Pancreas (tissue), 10 donors: ENCODE measurements at places on chromosomes 5 and 9. TPM values are rescaled to one million over a fixed set of nuclear protein-coding genes. Genes with fewer than 3 reads are reported as not detected.

- DNase-seq: no peak
Measured at GRCh38 chr5:106331415-106331814, 1339.3 kb downstream of the EFNA5 start.

DNA sequence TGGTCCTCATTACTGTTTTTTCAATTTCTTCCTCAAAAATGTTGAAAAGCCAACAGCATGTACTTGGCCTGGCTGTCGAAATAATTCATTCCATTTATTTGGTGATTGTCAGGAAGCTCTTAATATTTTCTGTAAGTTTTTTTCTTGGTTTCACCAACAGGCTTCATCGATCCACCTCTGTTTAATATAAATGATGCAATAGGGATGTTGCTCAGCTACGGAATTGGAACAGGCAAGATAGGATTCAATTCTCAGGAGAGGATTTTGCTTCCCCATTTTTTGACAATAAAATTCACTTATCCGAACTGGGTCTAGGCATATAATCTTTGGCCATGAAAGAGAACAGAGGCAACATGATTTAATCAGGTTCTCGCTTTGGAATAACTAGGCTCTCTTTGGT lies 30.8 kb downstream of the C5 start:
- DNase-seq: no peak

GRCh38 chr5:136013559-136013958 lies 15.2 kb upstream of the TGFBI start:
- DNase-seq: no peak

AGXT2 gene
- total RNA-seq: not detected

GRCh38 chr9:1876891-1877496 lies 138.2 kb upstream of the SMARCA2 start:
- no peak for DNase-seq

IL5 gene
- total RNA-seq: not detected

DNA sequence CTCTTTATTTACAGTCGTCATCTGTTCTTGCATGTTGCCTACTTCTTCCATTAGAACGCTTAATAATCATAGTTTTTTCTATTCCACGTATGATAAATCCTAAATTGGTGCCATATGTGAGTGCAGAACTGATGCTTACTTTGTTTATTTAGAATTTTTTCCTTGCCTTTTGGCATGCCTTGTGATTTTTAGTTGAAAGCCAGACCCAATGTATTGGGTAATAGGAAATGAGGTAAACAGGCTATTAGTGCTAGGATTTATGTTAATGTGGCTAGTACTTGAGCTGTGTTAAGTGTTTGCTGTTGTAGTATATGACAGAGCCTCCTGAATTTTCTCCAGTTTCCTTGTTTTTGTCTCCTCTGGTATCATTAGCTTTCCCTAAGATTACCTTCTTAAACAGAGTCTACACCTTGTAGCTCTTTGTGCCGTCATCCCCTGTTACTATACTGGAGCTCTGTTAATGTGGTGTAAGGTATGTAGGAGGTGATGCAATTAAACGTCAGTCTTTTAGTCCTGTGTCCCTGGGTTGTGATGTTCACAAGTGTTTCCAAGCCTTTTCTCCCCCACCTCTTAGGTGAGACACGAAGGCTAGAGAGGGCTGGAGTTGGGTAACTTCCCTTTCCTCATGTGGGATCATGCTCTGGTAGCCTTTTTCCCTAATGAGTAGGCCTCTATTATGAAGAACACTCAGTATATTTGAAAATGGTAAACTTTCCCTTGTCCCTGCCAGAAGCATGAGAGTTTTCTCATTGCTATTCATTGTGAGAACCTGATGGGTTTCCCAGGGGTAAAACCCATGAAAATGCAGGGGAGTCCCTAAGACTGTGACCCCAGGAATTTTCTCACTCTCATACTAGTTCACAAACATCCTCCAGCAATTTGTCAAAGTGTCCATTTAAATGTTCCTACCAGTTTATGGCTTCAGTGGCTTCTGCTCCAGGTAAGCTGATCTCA lies 21.2 kb downstream of the SPATA31D3 start:
- DNase-seq: no peak

GABBR2 gene
- total RNA-seq: not detected

DNA sequence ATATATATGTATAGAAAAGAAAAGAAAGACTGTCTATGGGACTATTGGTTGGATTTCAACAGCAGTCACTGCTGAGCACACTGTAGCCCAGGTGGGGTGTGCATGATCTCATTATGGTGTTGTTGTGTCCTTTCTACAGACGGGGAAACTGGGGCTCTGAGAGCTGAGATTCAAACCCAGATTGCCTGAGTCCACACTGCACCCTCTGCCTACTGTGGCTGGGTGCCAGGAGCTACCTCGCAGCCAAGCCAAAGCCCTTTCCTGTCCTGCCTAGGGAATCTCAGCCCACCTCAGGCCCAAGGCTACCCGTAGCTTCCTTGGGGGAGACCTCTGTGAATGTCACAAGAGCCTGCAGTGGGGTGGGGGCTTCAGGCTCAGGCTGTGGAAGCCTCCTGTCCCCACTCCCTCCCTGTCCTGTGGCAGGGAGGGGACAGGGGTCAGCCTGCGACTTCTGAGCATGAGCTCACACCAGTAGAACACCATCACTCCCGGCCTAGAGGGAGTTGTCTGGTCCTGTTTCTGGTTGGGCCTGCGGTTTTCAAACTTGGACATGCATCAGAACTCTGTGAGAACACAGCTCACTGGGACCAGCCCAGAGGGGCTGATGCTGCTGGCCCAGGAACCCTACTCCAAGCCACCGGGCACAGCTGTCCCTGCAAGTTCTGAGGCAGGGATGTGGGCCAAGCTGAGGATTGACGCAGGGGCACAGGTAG lies 7.9 kb upstream of the NINJ1 start:
- no peak for DNase-seq

GRCh38 chr5:141150993-141151325 lies 1.1 kb downstream of the PCDHB6 start:
- DNase-seq: no peak

- DNase-seq: no peak
Measured at GRCh38 chr9:106478727-106479126, 384.2 kb upstream of the ZNF462 start.

- DNase-seq: no peak
Measured at GRCh38 chr5:173053041-173053440, 3.1 kb upstream of the CREBRF start.

SLC34A1 gene
- not detected for total RNA-seq

- DNase-seq: no peak
Measured at GRCh38 chr9:129708793-129709192, 43.3 kb downstream of the PRRX2 start.

- DNase-seq: no peak
Measured at GRCh38 chr9:69485466-69485865, 160.5 kb downstream of the ENTREP1 start.

- DNase-seq: peak; percentile 51
Measured at GRCh38 chr5:42894057-42894456, 82.4 kb upstream of the SELENOP start.

- no peak for DNase-seq
Measured at GRCh38 chr9:27457445-27457844, 66.6 kb upstream of the IFNK start.

- no peak for DNase-seq
Measured at GRCh38 chr5:78727786-78728761, 79.5 kb upstream of the LHFPL2 start.

- no peak for DNase-seq
Measured at GRCh38 chr9:109963079-109963478, 183.1 kb downstream of the PALM2AKAP2 start.

GHR gene
- total RNA-seq: 0.73 TPM

GRCh38 chr5:52759331-52759730 lies 28.4 kb upstream of the ITGA1 start:
- DNase-seq: no peak

SMAD5 gene
- 20.3 TPM for total RNA-seq

SPAG8 gene
- total RNA-seq: 1.8 TPM

- no peak for DNase-seq
Measured at GRCh38 chr9:18526685-18527084, 52.7 kb downstream of the ADAMTSL1 start.

DNA sequence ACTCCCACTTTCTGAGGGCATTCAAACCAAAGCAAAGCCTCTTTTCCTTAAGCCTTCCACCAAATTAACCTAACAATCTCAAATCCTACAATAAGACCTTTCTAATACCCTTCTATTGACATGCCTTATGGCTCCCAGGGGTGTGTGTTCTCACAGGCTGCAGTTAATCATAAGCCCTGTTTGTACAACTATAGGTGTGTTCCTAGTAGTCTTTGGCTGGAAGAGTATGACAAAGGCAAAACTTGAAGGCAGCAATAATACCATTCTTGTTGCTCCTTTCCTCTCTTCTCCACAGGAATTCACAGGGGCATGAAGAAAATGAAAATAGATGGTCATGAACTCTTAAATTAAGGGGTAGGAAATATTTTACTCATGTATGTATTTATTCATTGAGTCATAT lies 10.9 kb upstream of the FBXO38 start:
- DNase-seq: no peak

DNA sequence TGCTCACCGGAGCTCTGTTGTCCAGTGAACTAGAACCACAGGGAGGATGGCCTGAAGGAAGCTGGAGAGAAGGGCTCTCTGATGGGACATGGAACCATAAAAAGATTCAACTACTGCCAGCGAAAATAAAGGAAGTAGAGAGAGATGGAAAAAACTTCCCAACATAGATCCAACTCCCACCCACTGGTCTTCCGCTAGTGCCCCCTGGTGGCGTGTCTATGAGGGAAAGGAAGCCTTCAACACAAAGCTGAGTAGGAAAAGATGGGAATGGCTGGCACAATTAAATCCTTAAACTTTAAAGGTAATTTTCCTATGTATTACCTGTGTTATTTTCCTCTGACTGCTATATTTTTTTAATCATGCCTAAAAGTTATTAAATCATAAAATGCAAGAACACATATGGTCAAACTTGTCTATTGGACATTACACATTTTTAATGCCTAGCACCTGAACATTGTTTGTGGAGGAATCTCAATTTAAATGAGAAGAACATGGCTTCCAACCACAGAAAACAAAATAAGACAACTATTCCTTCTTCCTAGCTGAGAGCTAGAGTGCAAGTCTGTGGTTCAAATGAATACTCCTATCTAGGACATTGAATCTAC lies 51.5 kb downstream of the CEP120 start:
- peak; percentile 6 for DNase-seq

ADAM19 gene
- total RNA-seq: 0.60 TPM

DNA sequence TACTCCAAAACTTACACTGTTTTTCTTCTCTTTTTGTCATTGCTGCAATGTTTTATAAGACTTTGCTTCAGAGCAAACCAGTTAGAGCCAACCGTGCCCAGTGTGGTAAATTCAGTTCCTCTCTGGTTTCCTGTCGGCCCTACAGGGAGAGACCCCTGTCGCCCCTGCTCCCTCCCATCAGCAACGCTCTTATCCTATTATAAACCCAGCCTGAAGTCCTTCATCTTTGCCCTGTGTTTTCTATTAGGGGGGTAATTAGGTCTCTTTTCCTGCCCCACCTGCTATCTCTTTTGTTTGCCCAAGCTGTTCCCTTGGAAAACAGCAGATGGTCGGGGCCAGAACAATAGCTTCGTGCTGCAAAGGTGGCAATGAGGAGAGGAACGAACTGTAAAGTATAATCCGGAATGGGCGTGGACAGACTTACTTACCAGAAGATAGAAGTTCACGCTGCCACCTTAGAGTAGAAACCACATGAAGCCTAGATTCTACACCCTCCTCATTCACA lies 21.4 kb upstream of the OTULINL start:
- DNase-seq: no peak

CPEB4 gene
- 25.5 TPM for total RNA-seq

GRCh38 chr5:172707285-172708182 lies 63.5 kb downstream of the DUSP1 start:
- DNase-seq: no peak

DNA sequence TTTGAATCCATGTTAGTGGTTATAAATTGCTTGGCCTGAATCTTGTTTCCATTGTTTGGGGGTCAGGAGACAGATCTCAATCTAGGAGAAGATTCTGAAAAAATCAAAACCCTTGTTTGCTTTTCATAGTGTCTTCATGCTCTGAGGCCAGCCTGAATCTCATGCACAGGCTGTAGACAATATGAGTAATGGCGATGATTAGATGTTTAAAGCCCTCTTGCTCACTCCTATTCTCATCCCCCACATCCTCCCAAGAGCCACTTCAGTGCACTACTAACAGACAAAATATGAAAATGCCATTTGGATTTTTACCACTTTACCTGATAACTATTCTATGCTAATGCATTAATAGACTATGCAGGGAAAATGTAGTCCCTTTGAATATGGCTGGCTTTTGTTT lies 129.4 kb downstream of the NUDT12 start:
- no peak for DNase-seq

DNA sequence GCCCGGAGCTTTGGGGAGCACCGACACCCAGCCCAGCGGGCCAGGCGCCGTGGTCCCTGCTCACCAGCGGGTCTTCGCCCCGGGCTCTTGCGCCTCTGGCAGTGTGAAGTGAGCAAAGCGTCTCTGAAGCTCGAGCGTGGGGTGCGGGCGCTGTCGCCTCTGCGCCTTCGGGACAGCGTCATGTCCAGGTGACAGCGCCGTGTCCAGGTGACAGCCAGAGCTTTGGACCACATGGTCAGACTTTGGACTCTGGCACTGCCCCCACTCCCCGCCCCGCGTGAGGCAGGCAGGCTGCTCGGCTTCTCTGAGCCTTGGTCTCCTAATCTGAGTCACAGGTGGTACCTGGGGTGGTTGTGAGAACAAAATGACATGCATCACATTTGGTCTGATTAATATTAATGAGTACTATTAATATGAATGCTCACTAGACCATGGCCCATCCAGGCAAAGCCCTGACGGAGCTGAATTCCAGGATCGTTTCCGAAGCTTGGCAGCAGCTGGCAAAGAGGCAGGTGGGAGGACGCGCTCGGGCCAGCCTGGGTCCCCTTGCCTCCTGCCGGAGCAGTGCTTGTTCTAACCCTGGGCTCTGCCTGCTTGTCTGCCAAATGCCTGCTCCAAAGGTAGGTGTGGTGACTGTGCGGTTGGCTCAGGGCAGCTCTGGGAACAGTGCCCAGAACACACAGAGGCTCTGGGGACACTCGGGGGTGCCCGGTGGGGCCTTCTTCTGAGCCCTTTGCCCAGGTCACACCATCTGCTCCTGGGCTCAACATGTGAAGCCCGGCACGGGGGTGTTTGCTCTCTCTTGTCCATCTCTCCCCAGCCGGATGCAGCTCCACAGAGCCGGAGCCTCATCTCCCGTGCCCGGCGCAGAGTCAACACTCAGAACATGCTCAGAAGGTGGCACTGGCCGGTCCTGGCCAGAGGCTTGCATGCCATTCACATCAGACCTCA lies 157.1 kb downstream of the OLFM1 start:
- peak; percentile 80 for DNase-seq

GRCh38 chr5:95600557-95600956 lies 19.3 kb upstream of the GPR150 start:
- no peak for DNase-seq

GRCh38 chr9:97759581-97760288 lies 62.6 kb upstream of the XPA start:
- DNase-seq: no peak

CHSY3 gene
- total RNA-seq: 0.09 TPM

DNA sequence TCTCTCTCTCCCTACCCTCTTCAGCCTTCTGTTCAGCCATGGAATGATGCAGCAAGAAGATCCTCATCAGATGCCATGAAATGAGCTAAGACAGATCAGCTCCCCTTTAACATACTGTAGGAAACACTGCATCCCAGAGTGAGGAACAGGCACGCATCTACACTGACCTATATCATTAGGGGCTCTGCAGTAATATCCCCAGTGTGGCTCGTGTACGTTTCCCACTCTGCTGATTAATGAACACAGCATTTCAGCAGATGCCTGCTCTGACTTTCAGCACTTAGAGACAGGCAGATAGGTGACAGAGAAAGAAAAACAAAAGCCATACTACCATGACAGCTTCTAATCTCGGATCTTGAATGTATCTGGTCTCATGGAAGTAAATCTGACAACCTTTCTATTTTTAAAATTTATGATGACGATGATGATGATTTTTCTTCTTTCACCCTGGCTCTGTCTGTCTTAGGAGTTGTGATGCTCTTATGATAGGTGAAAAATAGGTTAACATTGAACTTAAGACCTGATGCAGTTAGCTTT lies 750.3 kb downstream of the CDH12 start:
- no peak for DNase-seq
